Stimulated activated CD8-positive, alpha-beta memory T cell treated with anti-CD3 and anti-CD28 coated beads, Interleukin-7, amount 100 ng/mL, for 4 hours (primary cell): ENCODE measurements at places on chromosomes 7 and 10.
A peak's percentile ranks its signal among the peaks of the same experiment; 100 is the strongest.

DNA sequence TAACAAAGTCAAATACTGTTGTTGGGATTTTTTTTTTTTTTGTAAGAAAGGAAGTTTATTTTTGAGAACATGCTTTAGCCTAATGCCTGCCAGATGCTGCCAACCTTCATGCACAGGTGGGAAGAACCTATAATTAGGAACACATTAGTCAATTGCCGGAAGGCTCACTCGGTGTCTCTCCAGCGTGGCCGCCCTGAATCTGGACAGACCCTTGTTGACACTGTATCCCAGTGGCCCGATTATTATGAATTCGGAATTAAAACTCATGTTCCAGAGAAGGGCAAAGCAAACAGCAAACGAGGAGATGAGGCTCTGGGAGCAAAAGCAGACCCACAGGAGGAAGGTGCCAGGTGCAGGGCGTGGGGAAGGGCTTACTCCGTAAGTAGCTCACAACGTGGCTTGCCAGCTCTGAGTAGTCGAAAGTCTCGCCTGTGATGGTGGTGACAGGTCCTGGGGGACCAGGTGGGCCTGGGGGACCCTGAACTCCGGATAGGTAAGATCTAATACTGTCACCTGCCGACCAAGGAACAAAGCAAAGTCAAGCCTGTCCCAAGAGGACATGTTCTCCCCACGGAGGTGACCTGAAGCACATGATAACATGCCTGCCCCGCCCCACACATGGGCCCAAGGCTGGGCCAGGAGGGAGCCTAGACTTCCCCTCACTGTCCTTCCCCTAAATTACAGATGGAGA lies 48.3 kb downstream of the COL17A1 start:
- DNase-seq, result no peak

- DNase-seq, result no peak
Observed at GRCh38 chr7:29539471-29539870, 24.2 kb upstream of the PRR15 start.

DNA sequence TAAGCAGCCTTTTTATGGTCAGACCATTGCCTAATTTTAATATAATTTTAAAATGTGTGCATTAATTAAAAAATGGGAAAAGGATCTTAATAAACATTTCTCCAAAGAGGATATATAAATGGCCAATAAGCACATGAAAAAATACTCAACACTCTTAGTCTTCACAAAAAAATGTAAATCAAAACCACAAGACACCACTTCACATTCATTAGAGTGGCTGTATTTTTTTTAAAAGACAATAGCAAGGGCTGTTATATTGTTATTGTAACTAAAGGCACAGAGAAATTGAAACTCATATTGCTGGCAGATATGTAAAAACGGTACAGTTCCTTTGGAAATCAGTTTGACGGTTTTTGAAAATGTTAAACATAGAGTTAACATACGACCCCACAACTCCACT lies 3.2 kb upstream of the CROT start:
- DNase-seq, result no peak

DNA sequence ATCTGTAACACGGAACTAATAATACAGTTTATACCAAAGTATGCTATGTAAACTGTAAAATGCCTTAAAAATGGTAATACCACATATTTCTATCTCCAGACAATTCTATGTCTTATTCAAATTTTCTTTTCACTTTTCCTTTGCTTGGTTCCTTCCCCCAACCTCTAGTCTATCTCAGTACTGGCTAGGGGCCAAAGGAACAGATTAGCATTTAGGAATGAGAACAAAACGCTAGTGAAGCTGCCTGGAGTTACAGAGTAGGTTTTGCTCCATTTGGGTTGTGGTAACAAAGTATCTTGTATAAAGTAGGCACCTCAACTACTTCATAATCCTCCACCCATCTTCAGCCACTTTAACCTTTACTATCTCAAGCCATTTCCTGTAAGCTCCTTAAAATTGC lies 94.1 kb downstream of the HBP1 start:
- DNase-seq, result no peak

GRCh38 chr7:145360511-145361100 lies 524.8 kb upstream of the TPK1 start:
- no peak for DNase-seq

DNA sequence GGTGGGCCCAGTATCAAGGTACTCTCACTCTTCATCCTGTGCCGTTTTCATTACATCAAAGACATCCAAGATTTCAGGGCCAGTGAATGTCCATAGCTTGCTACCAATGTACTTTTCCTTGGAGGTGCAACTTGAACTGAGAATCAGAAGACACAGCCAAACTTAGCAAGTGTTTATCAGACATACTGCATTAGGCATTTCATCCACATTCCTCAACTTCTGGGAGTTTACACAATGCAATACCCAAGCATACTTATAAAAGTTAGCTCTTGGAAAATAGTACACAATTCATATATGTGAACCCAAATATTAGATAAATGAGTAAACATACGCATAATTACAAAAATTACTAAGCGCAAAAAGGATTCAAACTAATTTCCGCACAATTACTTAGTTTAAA lies 216.3 kb upstream of the RHOBTB1 start:
- DNase-seq, result no peak

- no peak for DNase-seq
Observed at GRCh38 chr7:131090188-131090587, 237.5 kb upstream of the MKLN1 start.

DNA sequence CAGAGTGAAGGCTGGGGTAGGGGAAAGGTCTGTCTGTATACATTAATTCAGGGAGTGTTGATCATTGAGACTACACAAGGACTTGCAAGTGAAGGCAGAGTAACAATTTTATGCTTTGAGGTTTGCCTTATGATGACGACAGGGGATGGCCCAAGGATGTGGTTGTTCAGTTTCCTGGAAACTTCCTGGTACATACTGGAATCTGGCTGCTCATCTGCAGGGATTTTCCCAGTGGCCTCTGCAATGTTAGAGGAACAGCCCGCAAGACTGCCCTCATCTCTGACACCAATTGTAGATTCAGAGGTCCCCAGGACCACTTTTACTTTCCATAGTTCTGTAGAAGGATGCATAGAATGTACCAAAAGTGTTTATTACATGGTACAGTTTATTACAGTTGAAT lies 189.6 kb downstream of the TMEM178B start:
- no peak for DNase-seq

- no peak for DNase-seq
Observed at GRCh38 chr10:126301701-126302475, 86.4 kb downstream of the ADAM12 start.

DNA sequence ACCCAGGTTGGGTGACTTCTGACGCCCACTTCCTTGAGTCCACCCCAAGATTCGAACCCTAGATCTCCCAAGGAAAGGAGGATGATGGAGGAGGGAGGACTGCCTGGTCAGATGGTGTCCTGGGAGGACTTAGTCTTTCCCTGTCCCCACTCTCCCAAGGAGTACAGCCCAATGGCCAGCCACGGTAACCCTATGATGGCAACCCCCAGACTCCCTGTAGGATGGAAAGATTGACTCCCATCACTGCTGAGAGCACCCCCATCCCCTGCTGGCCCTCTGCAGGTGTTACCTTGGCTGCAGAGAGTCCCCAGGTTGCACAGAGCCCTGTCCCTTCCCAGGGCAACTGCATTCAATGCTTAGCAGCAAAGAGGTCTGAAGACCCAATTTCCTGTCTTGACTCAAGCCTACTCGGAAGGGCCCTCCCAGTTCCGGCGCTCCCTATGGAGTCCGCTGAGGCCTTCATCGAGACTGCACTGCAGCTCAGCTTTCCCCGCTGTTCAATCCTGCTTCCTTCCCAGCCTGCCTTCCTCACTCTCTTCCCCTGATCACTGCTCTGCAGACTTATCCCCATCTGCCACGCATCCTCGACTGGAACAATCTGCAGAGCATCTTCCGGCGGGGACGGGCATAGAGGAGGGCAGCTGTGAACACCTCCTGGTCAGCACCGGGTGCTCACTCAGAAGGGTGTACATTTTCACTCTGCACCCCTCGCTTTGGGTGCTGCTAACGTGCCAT lies 50.8 kb upstream of the OCM2 start:
- no peak for DNase-seq

DNA sequence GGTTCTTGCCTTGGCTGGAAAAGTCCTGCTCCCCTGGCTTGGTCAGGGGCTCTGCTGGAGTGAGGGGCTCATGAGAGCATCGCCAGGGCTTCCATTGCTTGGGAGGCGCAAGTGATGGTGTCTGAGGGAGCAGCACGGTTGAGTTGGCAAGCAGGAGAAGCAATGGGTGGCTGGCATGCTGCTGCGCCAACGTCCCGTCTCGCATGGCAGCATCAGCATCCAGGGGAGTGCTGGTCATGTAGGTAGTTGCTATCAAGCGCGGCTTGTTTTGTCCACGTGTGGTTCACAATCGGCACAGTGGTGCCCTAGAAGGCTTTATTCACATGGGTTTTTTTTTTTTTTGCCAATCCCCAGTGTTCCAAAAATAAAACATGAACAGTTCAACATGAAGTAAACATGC lies 3.8 kb downstream of the PYROXD2 start:
- no peak for DNase-seq

- no peak for DNase-seq
Observed at GRCh38 chr7:113267271-113267670, 148.9 kb upstream of the SMIM30 start.

DNA sequence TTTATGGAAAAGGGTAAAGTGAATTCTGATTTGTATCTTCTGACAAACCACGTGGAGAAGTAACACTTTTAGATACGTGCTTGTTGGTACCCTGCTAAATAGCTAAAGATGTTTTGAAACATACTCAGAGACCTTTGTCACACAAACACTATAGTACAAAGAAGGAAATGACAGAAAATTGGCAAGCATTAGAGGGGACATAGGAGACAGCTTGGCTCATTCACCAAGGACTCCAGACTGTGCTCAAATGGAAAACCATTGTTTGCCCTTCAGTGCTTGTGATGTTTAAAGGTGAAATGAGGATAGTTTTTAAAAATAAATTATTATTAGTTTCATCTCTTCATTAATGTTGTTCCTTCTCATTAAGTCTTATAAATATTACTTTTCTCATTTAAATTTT lies 34.0 kb upstream of the CD36 start:
- no peak for DNase-seq

DNA sequence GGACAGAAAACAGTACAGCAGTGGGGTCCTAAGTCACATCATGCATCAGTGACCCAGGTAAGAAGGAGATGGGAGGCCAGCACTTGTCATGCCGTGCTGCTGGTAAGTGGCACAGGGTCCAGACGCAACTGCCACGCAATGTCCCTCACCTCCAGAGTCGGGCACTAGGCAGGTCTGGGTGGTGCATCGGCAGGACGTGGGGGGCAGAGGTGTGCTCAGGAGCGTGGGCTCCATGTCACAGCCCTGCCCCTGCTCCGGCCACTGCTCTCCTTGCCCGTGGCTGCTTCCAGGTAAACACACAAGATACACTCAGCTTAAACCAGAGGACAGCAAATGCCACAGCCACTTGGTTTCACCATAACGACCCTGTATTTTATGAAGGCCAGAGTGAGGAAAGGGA lies 47.3 kb downstream of the COBL start:
- DNase-seq, result no peak

GRCh38 chr10:62166331-62167131 lies 102.1 kb downstream of the RTKN2 start:
- DNase-seq, result no peak

- no peak for DNase-seq
Observed at GRCh38 chr7:92614660-92615174, 24.5 kb upstream of the FAM133B start.

DNA sequence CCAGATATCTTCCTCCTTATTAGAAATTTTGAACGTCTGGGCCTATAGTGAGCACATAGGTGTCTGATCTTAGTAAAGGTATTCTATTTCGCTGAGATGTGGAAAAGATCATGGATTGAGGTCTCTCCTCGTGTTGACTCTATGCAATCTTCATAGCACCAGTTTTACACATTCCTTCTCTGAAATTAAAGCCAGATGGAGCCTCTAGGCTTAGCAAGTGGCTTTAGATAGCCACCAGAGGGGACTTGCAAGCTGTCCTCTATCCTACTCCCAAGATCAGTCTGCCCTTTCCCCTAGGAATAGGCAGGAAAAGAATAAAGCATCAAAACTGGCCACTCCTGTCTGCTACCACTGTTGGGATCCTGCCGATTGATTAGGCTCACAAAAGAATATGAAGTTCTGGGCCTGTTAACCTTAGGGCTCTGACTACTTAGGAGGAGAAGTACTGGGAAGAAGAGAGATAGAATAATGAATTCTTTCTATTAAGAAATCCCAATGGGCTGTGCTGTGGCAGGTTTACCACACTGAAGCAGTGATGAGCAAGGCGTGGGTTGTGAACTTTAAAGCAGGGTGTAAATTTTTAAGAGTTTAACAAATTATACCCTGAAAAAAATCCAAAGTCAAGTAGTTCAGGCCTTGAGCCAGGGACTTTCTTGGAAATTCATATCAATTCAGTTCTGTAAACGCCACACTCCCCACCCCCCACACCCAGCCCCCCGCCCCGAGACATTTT lies 2.2 kb upstream of the STRIP2 start:
- DNase-seq, result no peak

DNA sequence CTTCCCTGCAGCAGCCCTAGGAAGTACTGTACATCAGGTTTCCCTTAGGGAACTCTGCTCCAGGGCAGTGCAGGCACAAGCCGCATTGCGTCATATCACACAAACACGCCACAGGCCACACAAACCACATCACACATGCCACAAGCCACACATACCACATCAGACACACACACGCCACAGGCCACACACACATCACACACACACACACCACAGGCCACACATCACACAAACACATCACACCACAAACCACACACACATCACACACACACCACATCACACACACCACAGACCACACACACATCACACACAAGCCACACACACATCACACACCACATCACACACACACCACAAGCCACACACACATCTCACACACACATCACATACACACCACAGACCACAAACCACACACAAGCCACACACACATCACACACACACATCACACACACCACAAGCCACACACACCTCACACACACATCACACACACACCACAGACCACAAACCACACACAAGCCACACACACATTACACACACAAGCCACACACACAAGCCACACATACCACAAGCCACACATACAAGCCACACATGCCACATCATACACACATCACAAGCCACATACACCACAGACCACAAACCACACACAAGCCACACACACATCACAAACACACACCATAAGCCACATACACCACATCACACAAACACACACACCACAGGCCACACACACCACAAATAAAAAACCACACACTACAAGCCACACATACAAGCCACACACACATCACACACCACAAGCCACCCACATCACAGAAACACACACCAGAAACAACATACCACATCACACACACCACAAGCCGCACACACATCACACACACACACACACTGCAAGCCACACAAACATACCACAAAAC lies 53.4 kb downstream of the TMEM209 start:
- peak; percentile 13 for DNase-seq

DNA sequence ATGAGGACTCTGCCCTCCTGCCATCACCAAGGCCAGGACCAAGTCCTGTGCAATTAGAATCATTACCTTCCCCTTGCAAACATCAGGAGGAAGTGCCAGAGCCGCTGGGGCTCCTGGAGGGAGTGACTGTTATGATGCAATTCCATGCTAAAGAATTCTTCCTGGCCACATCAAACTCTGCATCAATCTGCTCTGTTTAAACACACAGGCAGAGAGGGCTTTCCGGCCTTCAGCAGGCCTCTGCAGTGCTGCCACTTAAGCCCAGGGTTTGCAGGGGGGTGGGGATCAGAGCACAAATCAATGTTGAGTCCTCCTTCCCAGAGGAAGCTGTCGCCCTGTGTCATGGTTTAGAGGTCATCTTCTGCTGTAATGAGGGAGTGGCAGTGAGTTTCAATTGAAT lies 58.1 kb downstream of the CTBP2 start:
- DNase-seq, result no peak
